ENCODE measurements at places on chromosomes 3 and 15. TPM values are rescaled to one million over a fixed set of nuclear protein-coding genes. Genes with fewer than 3 reads are reported as not detected.

The DNASE1L3 gene
- 12.1 TPM for total RNA-seq

The SAMMSON gene
- 6.1 TPM for total RNA-seq

The GOLGA6A gene
- not detected for total RNA-seq

The SEMA3B gene
- total RNA-seq: 2.3 TPM

Measured in esophagus squamous epithelium (tissue), 5 donors.